ENCODE measurements at places on chromosomes 11 and 22.

DNA sequence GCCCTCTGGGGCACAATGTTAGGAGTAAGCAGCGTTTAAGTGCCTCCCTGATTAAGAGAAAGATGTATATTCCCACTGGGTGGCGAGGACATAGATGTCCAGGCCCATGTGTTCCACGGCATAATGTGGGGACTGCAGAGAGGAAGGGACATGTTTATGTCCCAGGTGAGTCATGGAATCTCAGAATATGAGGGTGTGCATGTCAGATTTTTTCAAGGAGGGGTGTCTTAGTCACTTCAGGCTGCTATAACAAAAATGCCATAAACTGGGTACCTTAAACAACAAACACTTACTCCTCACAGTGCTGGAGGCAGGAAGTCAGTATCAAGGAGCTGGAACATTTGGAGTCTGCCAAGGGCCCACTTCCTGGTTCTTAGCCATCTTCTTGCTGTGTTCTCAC is 55.1 kb downstream of the BCR start:
- no peak for DNase-seq

DNA sequence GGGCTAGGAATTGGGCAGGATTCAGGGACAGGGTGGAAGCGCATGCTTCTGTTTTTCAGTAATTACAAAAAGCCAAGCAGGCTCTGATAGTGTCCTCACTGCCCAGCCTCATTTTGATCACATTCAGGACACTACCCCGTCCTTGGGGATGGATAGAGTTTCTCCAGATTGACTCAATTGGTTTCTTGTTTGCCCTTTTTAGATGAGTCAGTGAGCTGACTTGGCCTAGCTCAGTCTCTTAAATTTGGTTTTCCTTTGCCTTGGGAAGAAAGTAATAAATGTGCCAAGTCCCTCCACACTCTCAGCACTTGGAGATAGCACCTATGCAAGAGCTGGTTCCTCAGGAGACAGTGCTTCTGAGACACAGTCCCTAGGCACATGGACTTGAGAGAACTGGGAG is 25.5 kb downstream of the DKK3 start:
- no peak for DNase-seq

DNA sequence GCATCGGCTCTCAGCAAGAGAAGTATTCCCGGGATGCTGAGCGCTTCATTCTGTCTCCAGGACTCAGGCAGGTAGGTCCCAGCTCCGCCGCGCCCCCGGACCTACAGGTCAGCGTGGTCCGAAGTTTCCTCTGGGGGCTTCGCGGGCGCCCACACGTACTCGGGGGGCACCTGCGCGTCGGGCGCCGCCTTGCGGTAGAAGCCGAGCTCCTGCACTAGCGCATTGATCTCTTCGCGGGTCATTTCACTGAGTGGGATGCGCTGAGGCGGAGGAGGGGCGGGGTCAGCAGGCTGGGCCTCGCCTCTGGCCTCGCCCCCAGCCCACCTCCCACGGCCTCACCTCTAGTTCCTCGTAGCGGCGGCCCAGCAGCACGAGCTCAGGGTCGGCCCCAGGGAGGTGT is 2.5 kb downstream of the SELENOM start:
- DNase-seq, result no peak

- DNase-seq, result no peak
Observed at GRCh38 chr11:133830931-133831907, 14.1 kb downstream of the SPATA19 start.
